Naive thymus-derived CD4-positive, alpha-beta T cell (primary cell): ENCODE measurements at places on chromosomes 11 and 22. TPM values are rescaled to one million over a fixed set of nuclear protein-coding genes. Genes with fewer than 3 reads are reported as not detected.

The DERL3 gene
- not detected for polyA plus RNA-seq

The OR8D4 gene
- not detected for polyA plus RNA-seq

The MS4A6E gene
- polyA plus RNA-seq: not detected

The SLC22A9 gene
- polyA plus RNA-seq: not detected

The B3GAT1 gene
- not detected for polyA plus RNA-seq

The ST14 gene
- 0.05 TPM for polyA plus RNA-seq

The TSPAN32 gene
- 15.7 TPM for polyA plus RNA-seq

The VPS37C gene
- polyA plus RNA-seq: 0.82 TPM

The PKP3 gene
- polyA plus RNA-seq: not detected

The MYO18B gene
- polyA plus RNA-seq: not detected

The SLC5A1 gene
- not detected for polyA plus RNA-seq

The XKR3 gene
- polyA plus RNA-seq: 0.12 TPM

The GRM5 gene
- not detected for polyA plus RNA-seq

The TRAF6 gene
- 7.9 TPM for polyA plus RNA-seq

The C1QTNF5 gene
- not detected for polyA plus RNA-seq

The PKDREJ gene
- polyA plus RNA-seq: not detected

DNA sequence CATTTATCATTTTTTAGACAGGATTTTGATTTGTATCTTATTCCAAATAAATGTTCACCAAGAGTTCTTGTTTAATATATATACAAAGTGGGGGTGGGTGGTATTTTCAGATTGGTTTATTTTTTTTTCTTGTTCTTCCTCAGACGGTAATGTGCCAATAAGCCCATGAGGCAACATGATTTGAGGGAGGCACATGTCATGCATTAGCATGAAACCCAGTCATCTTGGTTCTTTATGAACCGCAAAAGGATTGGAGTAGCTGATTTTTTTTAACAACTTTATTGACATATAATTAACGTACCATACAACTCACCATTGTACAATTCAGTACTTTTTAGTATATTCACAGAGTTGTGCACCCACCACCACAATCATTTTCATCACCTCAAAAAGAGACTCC lies 2.7 kb downstream of the BCL2L13 start:
- no peaks in the 10 kb centered on the region for H3K27me3 ChIP-seq
- H3K4me1 ChIP-seq: peaks cover 12% of the 10 kb centered on the region
- H3K36me3 ChIP-seq: no peaks in the 10 kb centered on the region
- no peak overlapping the region for H3K4me3 ChIP-seq

DNA sequence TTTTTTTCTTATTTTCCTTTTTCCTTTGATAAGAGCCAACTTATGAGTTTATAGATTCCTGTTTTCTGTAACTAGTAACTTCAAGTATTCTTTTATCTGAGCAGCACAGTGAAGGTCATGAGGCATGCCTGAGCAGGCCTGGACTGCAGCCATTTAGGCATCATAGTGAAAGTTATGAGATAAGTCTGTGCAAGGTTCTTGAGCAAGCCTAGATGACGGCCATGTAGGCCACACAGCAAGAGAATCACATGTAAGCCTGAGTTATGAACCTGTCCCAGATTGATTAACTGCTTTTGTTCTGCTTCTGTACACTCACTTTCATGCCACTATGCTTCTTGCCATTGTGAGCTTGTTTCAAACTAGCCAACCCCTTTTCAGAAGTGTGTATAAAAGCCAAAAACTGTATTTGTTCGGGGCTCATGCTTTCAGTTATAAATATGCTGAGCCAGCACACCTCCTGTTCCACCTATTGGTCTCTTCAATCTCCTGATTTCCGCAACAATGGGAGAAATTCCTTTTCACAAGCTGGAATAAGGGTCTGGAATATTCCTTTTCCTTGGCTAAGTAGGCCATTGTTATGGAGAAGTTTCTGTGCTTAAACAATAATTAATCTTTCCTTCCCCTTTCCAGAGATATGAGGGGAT lies 745.7 kb downstream of the FAM181B start:
- DNase-seq: no peak
- no peak overlapping the region for H3K4me3 ChIP-seq
- H3K27me3 ChIP-seq: no peaks in the 10 kb centered on the region
- H3K4me1 ChIP-seq: no peaks in the 10 kb centered on the region
- H3K36me3 ChIP-seq: no peaks in the 10 kb centered on the region

- H3K4me3 ChIP-seq: no peak overlapping the region
- no peaks in the 10 kb centered on the region for H3K36me3 ChIP-seq
- H3K27ac ChIP-seq: no peak overlapping the region
- no peak for DNase-seq
Measured at GRCh38 chr22:22713416-22713815, 69.0 kb downstream of the GGTLC2 start.

DNA sequence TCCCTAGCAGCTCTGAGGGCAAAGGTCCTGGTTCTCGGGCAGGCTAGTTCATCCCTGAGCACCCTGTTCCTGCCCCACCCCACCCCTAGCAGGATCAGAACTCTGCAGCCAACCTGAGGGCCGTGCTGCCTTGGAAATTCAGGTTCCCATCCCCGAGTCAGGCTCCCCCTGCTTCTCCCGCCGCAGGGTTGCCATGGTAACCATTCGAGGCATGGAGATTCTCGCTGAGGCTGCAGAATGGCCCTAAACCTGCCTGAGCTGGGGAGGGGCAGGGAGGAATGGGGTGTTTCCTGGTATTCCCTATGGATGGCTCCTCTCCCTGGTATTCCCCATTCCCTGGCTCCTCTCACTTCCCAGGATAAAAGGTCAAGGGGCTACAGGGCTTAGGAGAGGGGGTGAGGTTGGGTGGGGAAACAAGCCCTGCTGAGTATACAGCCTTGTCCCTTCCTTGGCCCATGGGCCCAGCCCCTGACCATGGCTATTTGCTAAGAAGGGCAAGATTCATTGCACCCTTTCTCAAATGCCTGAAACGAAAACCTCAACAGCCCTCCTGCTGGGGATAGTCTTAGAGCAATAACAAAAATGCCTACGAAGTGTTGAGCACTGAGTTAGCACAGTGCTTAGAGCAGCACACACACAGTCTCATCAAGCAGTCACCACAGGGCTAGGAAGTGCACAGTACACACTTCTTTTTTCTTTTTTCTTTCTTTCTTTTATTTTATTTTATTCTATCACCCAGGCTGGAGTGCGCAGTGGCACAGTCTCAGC lies 58.7 kb downstream of the CHST1 start:
- DNase-seq: no peak
- H3K4me1 ChIP-seq: no peaks in the 10 kb centered on the region
- H3K27me3 ChIP-seq: no peaks in the 10 kb centered on the region
- H3K36me3 ChIP-seq: no peaks in the 10 kb centered on the region
- no peak overlapping the region for H3K27ac ChIP-seq

- H3K27ac ChIP-seq: no peak overlapping the region
- H3K27me3 ChIP-seq: no peaks in the 10 kb centered on the region
- no peak for DNase-seq
- H3K36me3 ChIP-seq: no peaks in the 10 kb centered on the region
Measured at GRCh38 chr11:13114566-13115379, 105.7 kb downstream of the RASSF10 start.

GRCh38 chr22:42648368-42649245 lies 585 bp downstream of the CYB5R3 start:
- peak; percentile 54 for DNase-seq
- H3K36me3 ChIP-seq: no peaks in the 10 kb centered on the region
- peaks cover 16% of the 10 kb centered on the region for H3K4me1 ChIP-seq
- H3K27me3 ChIP-seq: no peaks in the 10 kb centered on the region
- H3K4me3 ChIP-seq: peak overlapping the region; percentile 77

GRCh38 chr22:50728523-50728931 lies 9.5 kb upstream of the ACR start:
- H3K27me3 ChIP-seq: no peaks in the 10 kb centered on the region
- H3K36me3 ChIP-seq: no peaks in the 10 kb centered on the region
- H3K4me1 ChIP-seq: no peaks in the 10 kb centered on the region
- H3K27ac ChIP-seq: no peak overlapping the region
- H3K4me3 ChIP-seq: no peak overlapping the region
- DNase-seq: no peak

- H3K27me3 ChIP-seq: no peaks in the 10 kb centered on the region
- H3K27ac ChIP-seq: no peak overlapping the region
- H3K36me3 ChIP-seq: peaks cover 34% of the 10 kb centered on the region
Measured at GRCh38 chr11:1859004-1859403, 6.1 kb downstream of the LSP1 start.

DNA sequence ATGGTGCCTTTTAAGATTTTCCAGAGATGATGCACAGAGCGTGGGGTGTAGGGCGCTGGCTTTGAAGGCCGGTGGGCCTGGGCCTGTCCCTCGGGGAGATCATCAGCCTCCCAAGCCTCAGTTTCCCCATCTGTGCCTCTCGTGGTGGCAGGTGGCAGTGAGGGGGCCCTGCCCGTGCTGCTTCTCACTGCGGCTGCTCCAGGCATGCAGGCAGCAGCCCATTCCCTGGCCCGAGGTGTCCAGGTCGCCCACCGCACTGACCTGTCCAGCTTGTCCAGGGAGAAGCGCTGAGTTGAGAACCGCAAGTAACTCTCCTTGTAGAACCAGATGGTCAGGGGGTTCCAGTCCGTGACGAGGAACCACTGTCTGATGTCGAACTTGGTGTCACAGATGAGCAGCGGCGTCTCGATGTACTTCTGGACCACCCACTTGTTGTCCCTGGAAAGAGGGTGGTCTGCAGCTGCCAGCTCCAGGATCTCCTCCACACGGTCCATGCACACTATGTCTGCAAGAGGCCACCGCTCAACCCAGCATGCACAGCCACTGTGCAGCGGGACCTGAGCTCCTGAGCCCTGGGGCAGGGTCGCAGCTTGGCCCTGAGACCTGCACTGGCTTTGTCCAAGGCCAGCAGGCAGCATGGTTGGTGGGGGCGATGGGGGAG lies 20.5 kb upstream of the IL17REL start:
- no peaks in the 10 kb centered on the region for H3K27me3 ChIP-seq
- peaks cover 3% of the 10 kb centered on the region for H3K4me1 ChIP-seq
- H3K36me3 ChIP-seq: no peaks in the 10 kb centered on the region
- no peak for DNase-seq

- H3K36me3 ChIP-seq: no peaks in the 10 kb centered on the region
- no peak overlapping the region for H3K27ac ChIP-seq
- H3K4me3 ChIP-seq: no peak overlapping the region
- no peaks in the 10 kb centered on the region for H3K4me1 ChIP-seq
- H3K27me3 ChIP-seq: no peaks in the 10 kb centered on the region
Measured at GRCh38 chr11:132114185-132114584, 743.8 kb downstream of the NTM start.

GRCh38 chr11:76233196-76233921 lies 27.1 kb upstream of the WNT11 start:
- DNase-seq: no peak
- no peak overlapping the region for H3K27ac ChIP-seq
- no peak overlapping the region for H3K4me3 ChIP-seq
- peaks cover 40% of the 10 kb centered on the region for H3K4me1 ChIP-seq
- no peaks in the 10 kb centered on the region for H3K27me3 ChIP-seq

GRCh38 chr11:119902656-119903231 lies 173.7 kb upstream of the NECTIN1 start:
- H3K27me3 ChIP-seq: no peaks in the 10 kb centered on the region
- no peak overlapping the region for H3K27ac ChIP-seq
- no peak for DNase-seq
- H3K4me1 ChIP-seq: no peaks in the 10 kb centered on the region
- H3K36me3 ChIP-seq: no peaks in the 10 kb centered on the region

GRCh38 chr11:46359953-46360352 lies 12.7 kb downstream of the DGKZ start:
- no peak for DNase-seq
- peak overlapping the region; percentile 60 for H3K27ac ChIP-seq
- H3K36me3 ChIP-seq: no peaks in the 10 kb centered on the region

GRCh38 chr11:10285148-10285802 lies 8.7 kb downstream of the SBF2 start:
- H3K4me1 ChIP-seq: no peaks in the 10 kb centered on the region
- H3K36me3 ChIP-seq: no peaks in the 10 kb centered on the region
- H3K27ac ChIP-seq: no peak overlapping the region
- no peaks in the 10 kb centered on the region for H3K27me3 ChIP-seq
- no peak for DNase-seq
- no peak overlapping the region for H3K4me3 ChIP-seq

GRCh38 chr11:47430524-47430923 lies 4.3 kb upstream of the PSMC3 start:
- no peaks in the 10 kb centered on the region for H3K36me3 ChIP-seq
- no peak overlapping the region for H3K4me3 ChIP-seq
- peaks cover 1% of the 10 kb centered on the region for H3K4me1 ChIP-seq
- no peak overlapping the region for H3K27ac ChIP-seq
- DNase-seq: no peak
- H3K27me3 ChIP-seq: no peaks in the 10 kb centered on the region

GRCh38 chr11:129446572-129446971 lies 70.9 kb downstream of the BARX2 start:
- no peaks in the 10 kb centered on the region for H3K4me1 ChIP-seq
- no peaks in the 10 kb centered on the region for H3K27me3 ChIP-seq
- DNase-seq: no peak
- H3K36me3 ChIP-seq: no peaks in the 10 kb centered on the region
- H3K4me3 ChIP-seq: no peak overlapping the region

DNA sequence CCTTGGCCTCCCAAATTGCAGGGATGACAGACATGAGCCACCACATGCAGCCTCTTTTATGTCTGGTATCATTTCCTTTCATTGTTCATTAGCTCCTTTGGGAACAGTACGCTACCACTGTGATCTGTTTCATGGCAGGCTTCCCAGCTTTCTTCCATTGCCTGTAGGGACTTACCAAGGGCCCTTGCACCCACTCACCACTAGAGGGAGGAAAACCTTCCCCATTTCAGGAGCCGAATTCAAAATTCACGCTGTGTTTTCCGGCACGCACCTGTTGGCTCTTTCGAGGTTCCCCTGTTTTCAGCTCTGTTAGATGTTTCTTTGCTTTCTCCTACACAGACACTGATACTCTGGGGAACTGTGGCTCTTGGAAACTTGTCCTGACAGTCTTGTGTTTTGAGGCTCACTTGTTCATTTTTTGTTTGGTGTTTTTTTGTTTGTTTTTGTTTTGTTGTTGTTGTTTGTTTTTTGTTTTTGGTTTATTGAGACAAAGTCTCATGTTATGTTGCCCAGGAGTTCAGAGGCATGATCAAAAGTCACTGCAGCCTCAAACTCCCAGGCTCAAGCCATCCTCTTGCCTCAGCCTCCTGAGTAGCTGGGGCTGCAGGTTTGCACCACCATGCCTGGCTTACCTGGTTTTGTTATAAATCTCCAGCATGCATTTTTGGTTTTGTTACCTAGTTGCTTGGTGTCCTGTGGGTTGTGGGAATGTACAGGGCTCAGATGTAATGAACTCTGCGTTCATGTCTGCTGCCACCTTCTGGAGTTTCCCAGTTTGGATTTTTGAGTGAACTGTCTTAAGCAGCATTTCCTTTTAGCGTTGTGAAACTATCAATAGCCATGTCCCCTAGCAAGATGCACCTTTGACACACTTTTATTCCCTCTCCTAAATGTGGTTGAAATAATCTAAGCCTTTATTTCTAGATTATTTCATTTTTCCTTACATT lies 2.3 kb downstream of the KRTAP5-11 start:
- no peak overlapping the region for H3K4me3 ChIP-seq
- peak; percentile 20 for DNase-seq
- H3K4me1 ChIP-seq: no peaks in the 10 kb centered on the region
- H3K27me3 ChIP-seq: no peaks in the 10 kb centered on the region

- H3K4me1 ChIP-seq: peaks cover 10% of the 10 kb centered on the region
- peaks cover 5% of the 10 kb centered on the region for H3K36me3 ChIP-seq
- H3K27me3 ChIP-seq: no peaks in the 10 kb centered on the region
- DNase-seq: no peak
- H3K27ac ChIP-seq: no peak overlapping the region
- no peak overlapping the region for H3K4me3 ChIP-seq
Measured at GRCh38 chr11:749731-750130, 2.5 kb downstream of the TALDO1 start.
